ENCODE measurements at places on chromosomes 2 and 18.

DNA sequence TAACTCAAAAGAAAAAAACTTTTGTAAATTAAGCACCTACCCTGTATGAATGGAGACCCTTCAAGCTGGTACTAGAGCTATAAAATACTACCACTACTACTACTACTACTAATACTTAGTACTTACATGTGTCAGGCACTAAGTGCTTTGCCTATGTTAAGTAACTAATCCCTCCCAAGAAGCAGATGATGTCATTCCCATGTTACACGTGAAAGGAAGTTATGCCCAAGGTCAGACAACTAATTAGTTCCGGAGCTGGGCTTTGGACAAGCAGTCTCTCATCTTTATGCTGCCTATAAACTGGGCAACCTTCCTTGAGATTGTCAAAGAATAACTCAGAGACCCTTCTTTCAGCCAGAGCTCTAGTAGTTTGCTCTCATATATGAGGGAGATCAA lies 13.9 kb upstream of the ATP6V1B1 start:
- DNase-seq, result no peak

- no peak for DNase-seq
Observed at GRCh38 chr18:48355276-48356115, 53.7 kb downstream of the ZBTB7C start.

- DNase-seq, result peak; percentile 33
Observed at GRCh38 chr2:110678457-110679336, 834 bp upstream of the BUB1 start.

GRCh38 chr2:222707102-222707688 lies 35.7 kb downstream of the MOGAT1 start:
- no peak for DNase-seq

- no peak for DNase-seq
Observed at GRCh38 chr2:79941179-79941578, 363.4 kb downstream of the LRRTM1 start.

DNA sequence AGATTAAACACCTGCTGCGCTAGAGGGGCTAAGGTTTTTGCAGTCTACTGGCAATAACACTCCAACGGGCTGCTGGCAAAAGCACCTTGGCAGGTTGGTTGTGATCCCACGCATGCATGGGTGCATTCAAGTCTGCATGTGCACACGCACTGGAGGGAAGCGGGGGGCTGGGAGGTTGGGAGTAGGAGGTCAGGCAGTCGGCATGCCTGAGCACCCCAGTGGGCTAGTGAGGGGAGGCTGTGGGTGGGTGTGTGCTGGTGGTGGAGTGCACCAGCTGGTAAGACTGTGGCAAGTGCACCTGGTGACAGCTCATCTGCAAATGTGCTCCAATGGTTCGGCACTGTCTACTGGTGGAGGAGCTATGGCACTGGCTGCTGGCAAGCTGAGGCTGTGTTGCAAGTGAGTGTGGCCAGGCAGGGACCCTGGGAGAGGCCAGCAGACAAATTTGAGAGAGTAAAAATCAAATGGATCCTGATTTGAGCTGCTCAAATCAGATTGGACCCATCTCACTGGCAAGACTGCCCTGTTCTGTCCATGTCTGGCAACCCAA lies 460.6 kb upstream of the DSEL start:
- no peak for DNase-seq

DNA sequence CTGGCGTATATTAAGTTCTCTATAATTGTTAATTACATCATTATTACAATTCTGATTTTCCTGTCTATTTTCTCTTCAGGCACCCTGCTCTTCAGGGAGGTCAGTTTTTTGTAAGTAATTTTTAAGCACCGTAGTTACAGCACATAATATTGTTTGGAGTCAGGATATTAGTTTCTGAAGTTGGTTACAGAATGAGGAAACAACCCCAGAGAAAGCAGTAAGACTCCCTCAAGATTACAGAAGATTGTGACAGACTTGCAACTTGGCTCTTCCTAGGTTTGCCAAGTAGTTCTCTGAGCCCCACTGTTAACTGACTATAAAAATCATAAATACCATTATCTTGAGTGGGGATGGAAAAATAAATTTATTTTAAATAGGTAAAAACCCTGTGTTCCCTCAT lies 921 bp downstream of the RPE start:
- peak; percentile 79 for DNase-seq

GRCh38 chr2:47893771-47894170 lies 12.5 kb downstream of the FBXO11 start:
- no peak for DNase-seq

- no peak for DNase-seq
Observed at GRCh38 chr2:158741625-158742024, 53.5 kb upstream of the DAPL1 start.

GRCh38 chr2:97900806-97901205 lies 94.9 kb downstream of the TMEM131 start:
- DNase-seq, result no peak

DNA sequence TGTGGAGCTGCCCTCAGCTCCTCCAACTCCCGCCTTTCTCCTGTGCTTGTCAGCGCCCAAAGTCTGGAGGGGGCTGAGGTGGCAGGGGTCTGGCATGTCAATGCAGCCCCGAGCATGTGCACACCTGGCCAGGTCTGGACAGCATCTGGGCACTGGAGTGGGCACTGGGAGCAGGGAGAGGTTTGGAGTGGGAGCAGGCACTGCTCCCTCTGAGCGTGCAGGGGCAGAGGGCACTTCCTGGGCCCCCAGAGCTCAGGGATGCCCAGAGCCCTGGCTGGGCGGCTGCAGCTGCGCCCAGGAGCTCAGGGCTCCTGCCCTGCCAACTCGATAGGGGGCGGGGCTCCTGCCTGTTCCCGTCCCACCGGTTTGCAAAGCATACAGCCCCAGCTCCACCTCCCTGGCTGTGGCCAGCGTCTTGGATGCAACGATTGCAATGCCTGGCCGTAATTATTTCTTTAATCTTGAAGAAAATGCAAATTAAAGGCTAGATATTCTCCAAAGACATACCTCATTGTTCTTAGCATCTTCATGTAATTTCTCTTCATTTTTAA lies 57.4 kb upstream of the LDAH start:
- DNase-seq, result no peak

DNA sequence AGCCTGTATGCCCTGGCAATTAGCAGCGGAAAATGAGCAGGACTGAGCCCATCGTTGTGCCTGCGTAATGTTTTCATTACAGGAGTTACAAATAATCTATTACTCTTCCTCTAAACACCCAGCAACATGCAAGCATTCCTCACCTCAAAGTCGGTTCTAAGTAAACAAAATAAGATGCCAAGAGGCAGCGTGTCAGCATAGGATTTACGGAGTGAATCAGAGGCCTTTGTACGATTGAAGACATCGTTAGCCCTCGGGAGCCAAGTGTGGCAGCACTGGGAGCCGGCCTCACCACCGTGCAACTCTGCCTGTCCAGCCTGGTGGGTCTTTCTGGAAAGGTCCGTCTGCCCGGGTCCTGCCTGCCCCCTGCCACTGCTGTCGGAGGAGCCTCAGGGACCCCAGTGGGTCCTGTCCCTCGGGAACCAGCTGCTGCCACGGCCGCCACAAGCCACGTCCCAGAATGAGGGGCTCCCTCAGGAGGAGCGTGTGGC lies 80.1 kb upstream of the CTDP1 start:
- no peak for DNase-seq

GRCh38 chr2:237291138-237291792 lies 122.7 kb downstream of the COL6A3 start:
- peak; percentile 62 for DNase-seq

DNA sequence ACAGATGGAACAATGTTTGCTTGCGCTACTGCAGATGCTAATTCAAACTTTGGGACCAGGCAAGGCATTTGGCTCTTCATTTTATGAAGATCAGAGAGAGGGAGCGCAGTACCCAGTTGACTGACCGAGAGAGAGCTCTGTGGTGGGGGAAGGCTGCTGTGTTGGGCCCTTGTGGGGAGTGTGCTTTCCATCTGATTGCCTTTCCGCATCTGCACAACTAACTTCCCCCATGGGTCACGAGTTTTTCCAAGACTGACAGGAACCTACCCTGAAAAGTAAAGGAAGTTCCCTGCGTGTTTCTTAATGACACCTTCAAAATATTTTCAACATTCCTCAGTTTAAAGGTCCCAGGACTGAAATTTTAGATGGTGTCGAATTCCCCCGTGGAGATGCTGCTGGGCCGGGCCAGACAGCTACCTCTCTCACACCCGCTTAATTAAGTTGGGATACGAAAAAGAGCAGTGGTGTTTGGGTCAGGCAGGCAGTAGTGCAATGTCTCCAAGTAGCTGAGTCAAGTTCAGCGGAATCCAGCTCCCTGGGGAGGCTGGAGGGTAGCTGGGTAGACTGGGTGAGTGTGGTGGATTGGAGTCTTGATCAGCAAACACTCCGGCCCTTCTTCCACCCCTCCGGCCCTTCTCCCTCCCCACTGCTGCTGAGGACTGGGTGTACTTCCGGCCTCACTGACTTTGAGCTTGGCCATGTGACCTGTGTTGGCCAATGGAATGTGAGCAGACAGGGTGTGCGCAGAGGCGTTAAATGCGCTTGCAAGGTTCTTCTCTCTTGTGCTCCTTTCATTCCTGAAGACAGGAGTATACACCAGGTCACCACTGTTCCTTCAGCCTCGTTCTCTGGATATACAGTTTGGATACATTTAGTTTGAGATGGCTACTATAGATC lies 2.3 kb upstream of the ARHGAP25 start:
- DNase-seq, result no peak

GRCh38 chr2:107278672-107279071 lies 392.7 kb upstream of the ST6GAL2 start:
- no peak for DNase-seq

- DNase-seq, result no peak
Observed at GRCh38 chr2:217489145-217489960, 513.4 kb downstream of the TNS1 start.

DNA sequence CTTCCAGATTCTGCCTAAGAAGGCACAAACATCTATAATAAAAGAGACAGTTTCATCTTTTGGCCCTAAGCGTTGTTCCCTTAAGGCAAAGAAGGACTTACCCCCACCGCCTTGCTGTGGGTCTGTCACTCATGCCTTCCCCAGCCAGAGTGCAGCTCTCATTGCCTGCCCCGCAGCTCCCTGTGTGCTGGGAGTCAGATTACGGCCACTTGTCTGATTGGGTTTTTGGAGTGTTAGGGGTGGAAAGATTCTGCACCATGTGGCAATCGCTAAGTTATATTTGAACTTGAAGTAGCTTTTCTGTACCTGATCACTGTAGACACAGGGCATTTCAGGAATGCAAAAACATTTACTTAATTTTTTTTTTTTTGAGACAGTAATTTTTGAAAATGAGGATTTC lies at the start of gene AQP4:
TSS of gene AQP4 (minus strand) at position 151 of the 400 bp plus-strand sequence. CDS start at position 133, 18 bp downstream.
- no peak for DNase-seq

GRCh38 chr2:177225965-177226360 lies 13.4 kb downstream of the HNRNPA3 start:
- no peak for DNase-seq

DNA sequence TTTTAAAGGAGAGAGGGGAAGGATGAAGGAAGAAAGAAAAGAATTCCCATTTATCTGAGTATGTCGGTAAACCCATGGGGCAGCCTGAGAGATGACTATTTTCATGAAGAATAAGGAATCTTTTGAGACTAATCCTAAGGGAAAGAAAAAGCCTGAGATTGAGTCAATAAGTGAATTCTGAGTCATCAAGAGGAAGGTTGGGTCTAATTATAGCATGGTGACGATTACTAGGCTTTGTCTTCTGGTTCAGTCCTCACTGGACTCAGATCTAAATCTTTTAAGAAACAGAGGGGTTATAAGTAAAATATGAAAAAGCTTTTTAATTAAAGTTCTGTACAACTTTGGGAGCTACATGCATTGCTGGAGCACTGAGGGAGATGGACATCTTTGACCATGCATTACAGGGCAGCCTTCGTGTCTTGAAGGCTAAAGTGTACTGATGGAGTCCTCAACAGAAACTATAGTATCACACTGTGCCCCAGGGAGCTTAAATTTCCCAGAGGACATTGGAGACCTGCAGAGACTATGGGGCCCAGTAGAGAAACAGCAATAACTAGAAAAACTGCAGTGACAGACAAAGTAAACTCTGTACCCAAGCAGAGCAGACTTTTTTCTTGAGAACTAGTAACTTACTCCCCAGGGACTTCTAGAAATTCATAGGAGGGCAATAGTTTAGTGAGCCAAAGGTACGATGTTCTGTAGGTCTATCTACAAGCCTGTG lies 260.9 kb downstream of the RAD51AP2 start:
- DNase-seq, result no peak

DNA sequence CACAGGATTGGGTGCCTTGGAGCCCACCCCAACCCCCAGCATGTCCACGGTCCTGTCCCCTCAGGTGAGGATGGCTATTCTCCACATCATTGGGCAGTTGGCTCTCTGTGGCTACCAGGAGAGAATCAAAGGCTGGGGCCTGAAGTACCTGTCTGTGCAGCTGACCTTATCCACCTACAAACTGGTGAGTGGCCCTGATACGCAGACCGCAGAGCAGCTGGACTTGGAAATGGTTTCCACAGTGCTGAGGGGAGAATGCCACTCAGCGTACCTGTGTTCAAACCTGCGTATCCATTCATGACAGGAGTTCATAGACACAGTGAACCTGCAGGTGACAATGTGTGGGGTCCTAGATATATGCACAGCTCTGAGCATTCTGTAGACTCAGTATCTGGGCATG lies 21.6 kb downstream of the MROH2A start:
- no peak for DNase-seq

- DNase-seq, result no peak
Observed at GRCh38 chr2:85756822-85757435, 3.1 kb downstream of the ATOH8 start.

GRCh38 chr2:219274361-219274921 lies 4.7 kb upstream of the DNAJB2 start:
- DNase-seq, result no peak

DNA sequence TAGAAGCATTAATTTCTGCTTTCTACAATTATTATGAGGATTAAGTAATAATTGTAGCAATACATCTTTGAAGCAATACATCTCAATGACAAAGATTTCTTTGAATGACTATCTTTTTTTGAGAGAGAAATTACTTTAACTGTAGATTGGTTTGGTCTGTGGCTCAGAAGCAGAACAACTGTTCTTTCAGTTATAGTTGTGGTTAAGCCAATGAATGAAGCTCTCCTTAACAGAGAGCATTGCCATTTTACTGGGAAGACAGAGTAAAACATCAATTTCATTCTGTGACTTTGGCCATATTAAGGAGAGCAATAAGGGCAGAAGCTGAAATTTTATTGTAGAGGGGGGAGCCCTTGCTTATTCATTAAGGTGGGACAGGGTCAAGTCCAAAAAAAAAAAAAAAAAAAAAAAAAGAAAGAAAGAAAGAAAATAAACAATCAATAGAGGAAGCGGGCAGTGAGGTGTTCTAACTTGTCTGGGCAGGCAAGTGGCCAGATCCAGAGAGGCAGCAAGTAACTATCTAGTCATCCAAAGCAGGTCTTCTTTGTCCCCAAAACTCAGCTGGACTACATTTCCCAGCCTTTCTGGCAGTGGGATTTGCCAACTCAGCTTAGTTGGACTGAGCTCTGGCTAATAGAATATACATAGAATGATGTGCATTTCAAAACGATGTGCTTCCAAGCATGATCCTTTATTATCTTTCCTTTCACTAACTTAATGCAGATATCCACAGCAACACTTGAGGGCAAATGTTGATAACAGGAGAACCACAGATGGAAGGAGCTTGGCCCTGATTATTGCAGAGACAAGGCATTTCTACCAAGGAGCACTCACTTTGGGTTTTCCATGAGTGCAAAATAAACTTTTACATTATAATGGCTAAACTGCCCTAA lies 462.7 kb upstream of the CDH20 start:
- no peak for DNase-seq
